ENCODE measurements at places on chromosomes 1 and 21. TPM values are rescaled to one million over a fixed set of nuclear protein-coding genes. Genes with fewer than 3 reads are reported as not detected.

DNA sequence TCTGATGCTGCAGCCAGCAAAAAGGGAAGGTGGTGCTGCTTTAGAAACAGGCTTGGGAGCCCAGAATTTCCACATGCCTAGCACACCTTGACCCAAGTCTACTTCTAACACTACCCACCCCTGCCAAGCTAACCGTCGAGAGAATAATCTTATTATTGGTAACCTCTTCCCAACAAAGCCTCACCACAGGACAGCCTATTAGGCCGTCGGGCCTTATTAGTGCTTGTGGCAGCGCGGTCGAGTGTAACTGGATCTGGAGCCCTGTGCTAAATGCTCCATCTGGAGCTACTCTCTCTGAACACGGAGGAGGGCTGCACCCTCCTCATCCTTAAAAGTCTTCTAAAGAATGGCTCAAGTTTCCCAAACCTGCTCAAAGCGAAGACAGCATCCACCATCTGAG, 165.5 kb upstream of the NFIA start:
- DNase-seq, result no peak

DNA sequence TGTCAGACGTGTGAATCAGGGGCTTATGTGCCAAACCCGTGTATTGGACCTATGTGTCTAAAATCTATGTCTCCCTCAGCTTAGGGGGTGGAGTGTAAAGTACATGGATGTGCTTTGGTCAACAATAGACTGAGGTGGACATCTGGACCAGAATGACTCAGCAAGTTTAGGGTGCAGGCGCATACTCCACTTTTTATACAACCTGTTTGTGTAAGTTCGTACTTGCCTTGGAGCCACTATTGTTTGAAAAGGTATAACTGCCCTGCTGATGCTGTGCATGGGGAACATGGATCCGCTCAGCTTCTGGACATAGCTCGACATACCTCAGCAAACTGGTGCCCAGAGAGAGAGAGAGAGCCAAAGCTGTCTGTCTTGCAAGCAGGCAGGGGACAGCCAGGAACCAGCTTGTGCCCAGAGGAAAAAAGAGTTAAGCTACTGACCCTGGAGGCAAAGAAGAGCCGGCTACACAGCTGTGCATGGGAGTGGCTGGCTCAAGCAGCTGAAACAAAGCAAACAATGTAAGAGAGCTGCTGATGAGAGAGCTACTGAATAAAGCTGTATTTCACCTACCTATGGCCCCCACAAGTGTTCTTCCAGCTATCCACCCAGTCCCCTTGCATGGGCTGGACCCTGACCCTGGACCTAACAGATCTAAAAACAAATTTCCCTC, 41.2 kb downstream of the GJA5 start:
- DNase-seq, result no peak

GRCh38 chr1:30762152-30762929, 4.8 kb upstream of the LAPTM5 start:
- no peak for DNase-seq

- no peak for DNase-seq
Observed at GRCh38 chr1:236343246-236343870, 50.7 kb upstream of the EDARADD start.

- DNase-seq, result peak; percentile 41
Observed at GRCh38 chr1:58718435-58718834, 18.6 kb upstream of the MYSM1 start.

- DNase-seq, result peak; percentile 30
Observed at GRCh38 chr1:61746813-61747212, 4.5 kb downstream of the PATJ start.

- DNase-seq, result no peak
Observed at GRCh38 chr21:17051054-17051453, 461.8 kb upstream of the CXADR start.

The KCNE1 gene
- total RNA-seq, result 0.26 TPM

The INSRR gene
- not detected for total RNA-seq
